Stimulated activated CD8-positive, alpha-beta memory T cell treated with anti-CD3 and anti-CD28 coated beads, Interleukin-4, amount 100 ng/mL, for 1 hour (primary cell): ENCODE measurements at places on chromosomes 7 and 10.

GRCh38 chr7:101237206-101238067 is at the start of gene CLDN15:
CLDN15 (minus strand) TSS chr7:101237802; CDS start chr7:101237581, 221 bp downstream.
- no peak for DNase-seq

- no peak for DNase-seq
These were observed 131.4 kb upstream of the ZMIZ1 start for GRCh38 chr10:78937393-78937792.

DNA sequence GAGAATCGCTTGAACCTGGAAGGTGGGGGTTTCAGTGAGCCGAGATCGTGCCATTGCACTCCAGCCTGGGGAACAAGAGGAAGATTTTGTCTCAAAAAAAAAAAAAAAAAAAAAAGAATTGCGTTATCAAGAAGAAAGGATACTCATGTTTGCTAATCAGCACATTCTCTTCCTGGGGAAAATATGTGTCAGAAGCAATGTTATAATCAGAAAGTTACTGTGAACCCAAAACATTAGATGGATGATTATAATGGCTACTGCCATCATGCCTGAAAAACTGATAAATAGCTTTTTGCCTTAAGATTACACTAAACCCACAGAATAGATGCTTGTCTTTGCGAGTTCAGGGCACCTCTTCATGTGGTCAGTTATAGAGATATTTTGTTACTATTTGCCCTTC is 24.3 kb upstream of the GNAI1 start:
- DNase-seq: no peak

DNA sequence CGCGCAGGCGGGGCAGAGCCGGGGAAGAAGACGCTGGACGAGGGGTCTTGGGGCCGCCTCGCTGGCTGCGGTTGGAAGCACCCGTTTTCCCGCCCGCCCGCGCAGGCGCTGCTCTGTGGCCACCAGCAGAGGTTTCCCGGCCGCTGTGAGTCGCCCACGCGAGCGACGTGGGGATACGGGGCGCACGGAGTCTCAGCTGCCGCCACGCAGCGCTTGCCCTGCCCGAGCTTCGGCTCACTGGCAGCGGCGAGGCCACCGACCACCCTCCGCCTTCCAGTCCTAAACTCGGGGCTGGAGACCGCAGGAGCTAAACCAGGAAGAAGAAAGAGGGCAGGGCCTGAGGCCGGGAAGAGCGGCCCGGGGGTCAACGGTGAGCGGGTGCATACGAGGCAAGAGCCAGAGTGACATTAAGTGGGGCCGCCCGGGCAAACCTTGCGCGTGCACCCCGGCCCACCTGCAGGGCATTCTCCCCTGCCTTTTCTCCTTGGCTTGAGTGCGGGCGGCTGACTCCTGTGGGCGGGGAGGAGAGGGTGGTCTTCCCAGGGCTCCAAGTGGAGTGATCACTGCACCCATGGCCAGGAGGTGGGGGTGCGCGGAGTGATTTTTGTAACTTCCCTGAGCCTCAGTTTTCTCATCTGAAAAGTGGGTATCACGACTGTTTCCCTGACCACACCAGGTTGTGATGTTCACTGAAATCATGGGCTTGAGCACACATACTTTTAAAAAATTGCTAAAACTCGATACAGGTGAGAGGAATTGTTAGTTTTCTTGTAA is 7.1 kb upstream of the EMX2 start:
- DNase-seq: no peak

DNA sequence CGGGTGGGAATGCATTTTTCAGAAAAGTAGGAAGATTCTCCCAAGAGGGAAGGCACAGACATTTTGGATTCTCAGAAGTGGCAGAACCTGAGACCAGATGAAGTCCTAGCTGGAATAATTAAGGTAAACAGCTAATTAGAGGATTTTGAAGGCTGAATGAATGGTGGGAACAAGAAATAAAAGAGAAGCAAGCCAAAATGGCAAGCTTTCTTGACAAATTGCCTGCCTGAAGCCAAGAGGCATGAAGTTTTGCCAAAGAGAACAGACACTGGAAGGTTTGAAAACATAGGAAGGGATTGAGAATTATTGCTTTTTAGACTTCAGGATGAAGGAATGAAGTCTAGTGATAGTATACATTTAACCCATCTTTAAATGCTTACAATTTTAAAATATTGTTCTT is 115.0 kb upstream of the SEM1 start:
- no peak for DNase-seq

GRCh38 chr7:81161451-81162075 is 242.7 kb upstream of the SEMA3C start:
- DNase-seq: no peak

- DNase-seq: no peak
These were observed 45.2 kb upstream of the BHLHA15 start for GRCh38 chr7:98165827-98166667.

- no peak for DNase-seq
These were observed 35.4 kb downstream of the CTTNBP2 start for GRCh38 chr7:117837841-117838240.

DNA sequence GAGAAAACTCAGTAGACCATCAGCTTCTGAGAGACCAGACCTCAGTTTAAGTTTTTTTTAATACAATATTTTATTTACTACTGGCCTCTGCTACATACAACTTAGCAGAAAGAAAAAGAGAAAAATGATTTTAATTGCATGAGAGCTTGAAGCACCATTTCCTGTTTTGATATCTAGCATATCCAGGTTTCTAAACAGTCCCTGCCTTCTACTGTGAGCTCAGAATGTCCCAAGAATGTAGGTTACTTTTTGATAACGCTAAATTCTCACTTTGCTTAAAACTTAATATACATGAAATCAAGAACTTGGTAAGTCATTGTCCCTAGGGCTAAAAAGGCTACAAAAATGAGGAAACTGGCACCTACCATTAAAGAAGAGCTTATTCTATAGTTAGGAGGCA is 7.0 kb downstream of the TMEM243 start:
- DNase-seq: no peak

- DNase-seq: no peak
These were observed 55.3 kb downstream of the C7orf25 start for GRCh38 chr7:42856605-42856987.
